T-helper 17 cell (primary cell): ENCODE measurements at places on chromosomes 13 and 19.

GRCh38 chr13:109273326-109273751 is 513.0 kb downstream of the IRS2 start:
- no peak for DNase-seq

- DNase-seq, result no peak
These were observed 311.9 kb upstream of the ARGLU1 start for GRCh38 chr13:106879806-106880205.

GRCh38 chr13:110491869-110492678 is 69.4 kb downstream of the RAB20 start:
- no peak for DNase-seq

DNA sequence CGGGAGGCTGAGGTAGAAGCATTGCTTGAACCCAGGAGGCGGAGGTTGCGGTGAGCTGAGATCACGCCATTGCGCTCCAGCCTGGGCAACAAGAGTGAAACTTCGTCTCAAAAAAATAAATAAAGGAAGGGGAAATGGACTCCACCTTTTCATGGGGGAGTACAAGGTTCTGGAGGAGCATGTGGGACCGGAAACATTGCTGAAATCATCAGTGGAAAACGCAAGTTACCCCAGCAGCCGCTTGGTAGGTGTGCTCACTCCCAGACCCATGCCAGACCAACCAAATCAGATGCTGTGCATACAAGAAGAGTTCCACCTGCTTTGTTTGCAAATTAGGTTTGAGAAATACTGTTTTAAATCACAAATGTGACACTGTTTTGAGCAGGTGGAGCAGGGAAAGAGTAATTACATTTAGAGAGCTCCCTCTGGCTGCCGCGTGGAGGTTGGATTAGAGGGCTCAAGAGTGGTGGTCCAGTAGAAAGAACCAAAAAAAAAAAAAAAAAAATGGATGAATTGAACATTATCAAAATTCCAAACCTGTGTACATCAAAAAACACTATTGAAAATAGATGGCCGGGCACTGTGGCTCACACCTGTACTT is 4.9 kb downstream of the ERICH4 start:
- DNase-seq, result no peak

- no peak for DNase-seq
These were observed 591 bp downstream of the DOHH start for GRCh38 chr19:3499738-3500428.

- DNase-seq, result no peak
These were observed 21.2 kb downstream of the MAST1 start for GRCh38 chr19:12859546-12859945.

GRCh38 chr19:43675269-43675879 is 5.4 kb upstream of the PLAUR start:
- DNase-seq, result no peak

GRCh38 chr19:36252047-36252446 is 37.1 kb downstream of the ZNF146 start:
- DNase-seq, result no peak

- DNase-seq, result no peak
These were observed 32.9 kb upstream of the POU2F2 start for GRCh38 chr19:42165146-42165545.

DNA sequence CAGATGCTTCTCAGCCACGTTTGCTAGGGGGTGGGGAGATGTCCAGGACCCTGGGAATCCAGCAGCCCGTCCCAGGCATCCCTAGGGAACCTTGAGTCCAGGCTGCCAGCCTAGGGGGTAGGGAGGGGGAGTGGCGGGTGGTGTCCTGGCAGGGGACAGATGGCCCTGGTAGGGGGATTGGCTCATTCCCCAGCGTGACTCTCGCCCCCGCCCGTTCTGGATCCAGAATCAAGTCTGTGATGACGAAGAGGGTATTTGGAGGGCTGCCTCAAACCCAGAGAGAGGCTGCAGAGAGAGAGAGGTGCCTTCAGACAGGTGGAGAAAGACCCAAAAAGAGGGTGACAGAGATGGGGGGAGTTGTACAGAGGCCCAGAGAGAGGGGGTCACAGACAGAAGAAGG is 4.1 kb downstream of the SLC17A7 start:
- no peak for DNase-seq

- no peak for DNase-seq
These were observed 734 bp upstream of the TRMT1 start for GRCh38 chr19:13117176-13117771.

GRCh38 chr13:99980824-99981734 is 505 bp upstream of the ZIC2 start:
- DNase-seq, result no peak

DNA sequence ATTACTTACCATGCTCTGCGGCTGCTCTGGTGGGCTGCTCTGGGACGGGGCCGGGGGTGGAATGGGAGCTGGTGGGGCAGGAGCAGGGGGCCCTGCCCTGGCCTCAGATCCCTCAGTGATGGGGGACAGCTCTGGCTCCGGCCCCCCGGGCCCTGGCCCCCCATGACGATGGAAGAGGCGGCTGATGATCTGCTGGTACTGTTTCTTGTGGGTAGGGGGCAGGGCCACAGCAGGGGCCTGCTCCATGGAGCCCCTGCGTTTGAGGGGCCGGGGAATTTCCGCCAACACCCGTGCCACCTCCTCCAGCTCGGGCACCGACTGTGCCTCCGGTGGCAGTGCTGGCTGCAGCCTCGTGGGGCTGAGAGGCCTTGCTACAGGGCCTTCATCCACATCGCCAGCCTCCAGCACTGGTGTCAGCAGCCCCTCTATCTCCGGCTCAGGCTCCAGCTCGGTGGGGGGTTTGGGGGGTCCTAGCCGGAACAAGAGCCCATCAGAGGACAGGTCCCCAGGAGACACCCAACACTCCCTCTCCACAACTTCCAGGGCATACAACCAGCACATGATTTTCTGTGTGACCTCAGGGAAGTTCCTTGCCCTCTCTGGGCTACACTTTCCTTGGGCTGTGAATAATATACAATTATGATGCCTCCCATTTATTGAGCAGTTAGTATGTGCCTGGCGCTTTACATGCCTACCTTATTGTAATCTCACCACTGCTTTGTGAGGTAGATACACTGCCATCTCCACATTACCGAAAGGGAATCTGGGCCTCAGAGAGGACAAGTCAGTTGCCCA is 12.8 kb downstream of the PPP1R13L start:
- no peak for DNase-seq

- DNase-seq, result no peak
These were observed 7.1 kb upstream of the CLPP start for GRCh38 chr19:6354098-6354674.

DNA sequence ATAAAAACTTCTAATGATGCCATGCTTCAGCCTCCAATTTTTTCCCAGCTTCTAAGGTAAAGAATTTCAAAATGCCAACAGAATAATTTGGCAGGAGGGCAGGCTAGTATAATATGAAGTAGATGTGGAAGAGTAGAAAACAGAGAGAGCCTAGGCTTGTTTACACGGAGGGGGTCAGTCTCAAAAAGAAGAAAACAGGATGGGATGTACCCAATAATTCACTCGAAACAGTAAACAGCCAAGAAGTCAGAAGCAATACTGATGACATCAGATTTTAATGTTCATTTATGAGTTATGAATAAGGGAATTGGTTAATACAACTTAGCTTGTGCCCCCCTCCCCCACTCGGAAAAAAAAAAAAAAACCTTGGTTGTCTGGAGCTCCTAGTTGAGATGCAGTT is 422.5 kb downstream of the FOXO1 start:
- DNase-seq, result no peak

DNA sequence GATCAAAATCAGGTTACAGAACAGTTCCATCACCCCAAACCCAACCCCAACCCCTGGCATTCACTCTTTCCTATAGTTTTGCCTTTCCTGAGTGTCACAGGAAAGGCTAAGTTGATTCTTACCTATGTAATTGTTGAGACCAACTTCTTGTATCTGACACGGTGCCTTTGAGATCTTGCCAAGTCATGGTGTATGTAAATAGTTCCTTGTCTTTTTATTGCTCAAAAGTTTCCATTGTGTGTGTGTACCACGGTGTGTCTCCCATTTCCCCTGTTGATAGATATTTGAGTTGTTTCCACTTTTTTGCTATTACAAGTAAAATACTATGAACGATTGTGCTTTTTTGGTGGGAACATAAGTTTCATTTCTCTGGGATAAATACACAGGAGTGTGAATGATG is 3.3 kb upstream of the IGFL2 start:
- DNase-seq, result no peak

DNA sequence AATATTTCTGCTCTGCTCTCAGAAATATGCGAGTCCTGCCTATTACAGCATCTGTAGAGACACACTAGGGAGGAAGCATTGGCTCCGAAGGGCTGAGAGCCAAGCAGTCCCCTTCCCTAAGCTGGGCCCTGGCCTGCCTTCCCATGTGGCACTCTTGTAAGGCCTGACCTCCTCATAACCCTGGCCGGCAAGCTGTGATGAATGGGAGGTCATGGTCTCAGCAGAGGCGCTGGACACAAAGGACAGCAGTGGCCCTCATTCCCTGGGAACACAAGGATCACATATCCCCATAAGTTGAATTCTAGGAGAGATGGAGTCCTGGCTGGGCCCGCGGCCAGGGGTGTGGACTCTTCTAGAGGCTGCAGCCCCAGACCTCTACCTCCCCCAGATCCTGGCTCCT is 483.3 kb downstream of the ZNF536 start:
- DNase-seq, result no peak

DNA sequence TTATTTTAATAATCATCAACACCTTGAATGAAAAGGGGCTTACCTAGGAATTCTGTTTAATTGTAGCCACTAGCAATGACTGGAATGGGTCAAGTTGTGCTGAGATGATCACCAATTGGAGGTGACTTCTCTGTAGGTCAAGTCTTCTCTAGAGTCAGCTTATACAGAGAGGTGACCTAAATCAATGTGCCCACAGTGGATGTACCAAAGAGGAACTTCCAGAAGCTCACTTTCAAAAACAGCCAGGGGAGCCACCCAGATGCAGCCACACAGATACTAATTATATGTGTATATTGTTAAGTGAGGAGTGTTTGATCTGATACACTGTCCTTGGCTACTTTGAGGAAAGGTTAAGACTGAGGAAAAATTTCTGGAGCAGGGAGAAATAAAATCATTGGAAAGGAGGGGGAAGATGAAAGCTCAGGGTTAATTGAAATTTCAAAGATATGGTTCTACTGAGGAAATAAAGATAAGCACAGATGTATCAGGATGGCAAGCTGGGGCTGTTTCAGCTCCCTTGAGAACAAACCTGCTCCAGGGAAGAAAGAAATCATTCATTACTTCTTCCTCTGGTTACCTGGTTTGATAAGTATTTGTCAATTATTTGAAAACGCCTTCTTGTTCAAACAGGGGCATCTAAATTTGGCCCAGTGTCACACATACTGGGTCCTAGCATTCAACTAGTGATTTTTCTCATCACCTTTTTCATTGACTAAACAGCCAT is 5.1 kb downstream of the GPR183 start:
- no peak for DNase-seq

- DNase-seq, result no peak
These were observed 5.2 kb downstream of the MIDN start for GRCh38 chr19:1253514-1254080.

DNA sequence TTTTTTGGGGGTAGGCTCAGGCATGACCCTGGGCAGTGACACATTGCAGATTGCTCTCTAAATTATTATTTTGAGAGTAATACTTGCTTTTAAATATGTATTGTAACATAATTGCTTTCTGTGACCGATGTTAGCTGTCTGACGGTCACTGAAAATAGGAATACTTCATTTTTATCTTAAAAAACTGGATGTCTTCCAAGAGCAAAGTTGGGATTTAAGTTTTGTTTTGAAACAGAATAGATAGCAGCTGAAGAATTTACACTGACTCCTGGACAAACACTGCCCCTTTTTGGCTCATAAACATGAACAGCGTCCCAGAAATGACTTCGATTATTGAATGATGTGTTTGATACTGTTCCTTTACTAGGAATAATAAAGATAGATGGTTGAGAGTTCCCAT is 535.9 kb downstream of the GPC5 start:
- no peak for DNase-seq

GRCh38 chr13:19581675-19582074 is 20.3 kb upstream of the TPTE2 start:
- DNase-seq, result no peak

DNA sequence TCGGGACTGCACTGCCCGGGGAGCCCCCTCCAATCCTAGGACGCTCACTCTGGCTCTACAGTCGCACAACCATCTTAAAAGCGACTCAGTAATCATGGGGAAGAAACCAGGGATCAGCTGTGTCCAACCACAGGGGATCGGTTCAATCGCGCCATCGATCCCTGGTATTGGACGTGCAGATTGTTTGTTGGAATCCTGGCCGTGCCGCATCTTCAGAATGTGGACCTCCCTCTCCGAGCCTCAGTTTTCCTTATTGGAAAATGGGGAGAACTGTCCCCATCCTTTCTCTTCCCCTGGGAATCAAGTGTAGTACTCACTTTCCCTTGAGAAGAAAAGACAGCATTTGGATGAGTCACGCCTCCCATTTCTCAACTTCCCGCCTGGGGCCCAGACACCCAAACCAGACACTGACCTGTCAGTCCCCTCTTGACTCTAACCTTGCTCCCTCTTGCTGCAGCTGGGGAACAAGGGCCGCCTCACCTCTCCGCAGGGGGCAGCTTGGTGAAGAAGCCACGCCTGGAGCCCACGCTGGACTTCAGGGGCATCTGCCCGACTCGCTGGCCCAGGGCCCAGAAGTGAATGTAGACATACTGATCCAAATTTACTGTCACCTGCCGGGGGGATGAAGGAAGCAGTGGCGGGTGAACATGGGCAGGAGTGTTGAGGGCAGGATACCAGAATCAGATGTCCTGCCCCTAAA is 17.6 kb downstream of the EMP3 start:
- DNase-seq, result no peak

DNA sequence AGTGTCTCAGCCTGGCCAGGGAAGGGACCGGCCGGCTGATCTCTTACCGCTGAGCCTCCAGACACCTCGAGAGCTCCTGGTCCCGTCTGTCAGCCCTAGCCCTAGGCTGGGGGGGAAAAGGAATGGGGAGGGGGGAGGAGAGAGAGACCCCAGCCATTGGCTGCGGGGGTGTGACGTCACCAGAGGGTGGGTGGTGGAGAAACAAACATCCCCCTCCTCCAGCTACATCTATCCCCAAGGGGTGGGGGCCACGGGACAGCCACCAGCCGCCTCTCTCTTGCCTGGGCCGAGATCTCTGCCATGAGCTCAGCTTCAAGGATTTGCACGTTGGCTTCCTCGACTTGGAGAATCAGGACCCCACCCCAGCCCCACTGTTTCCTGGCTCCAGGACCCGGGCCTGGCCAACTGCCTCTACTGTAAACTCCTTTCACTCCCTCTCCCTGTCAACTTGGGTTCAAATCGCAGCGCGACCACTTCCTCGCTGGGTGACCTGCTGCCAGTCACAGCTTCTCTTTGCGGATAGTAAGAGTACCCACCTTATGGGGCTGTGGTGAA is at the start of gene PRX:
Gene PRX, minus strand, starts transcription at position 88 of the 555 bp plus-strand sequence. CDS start 5,446 bp downstream, outside the sequence.
- no peak for DNase-seq

DNA sequence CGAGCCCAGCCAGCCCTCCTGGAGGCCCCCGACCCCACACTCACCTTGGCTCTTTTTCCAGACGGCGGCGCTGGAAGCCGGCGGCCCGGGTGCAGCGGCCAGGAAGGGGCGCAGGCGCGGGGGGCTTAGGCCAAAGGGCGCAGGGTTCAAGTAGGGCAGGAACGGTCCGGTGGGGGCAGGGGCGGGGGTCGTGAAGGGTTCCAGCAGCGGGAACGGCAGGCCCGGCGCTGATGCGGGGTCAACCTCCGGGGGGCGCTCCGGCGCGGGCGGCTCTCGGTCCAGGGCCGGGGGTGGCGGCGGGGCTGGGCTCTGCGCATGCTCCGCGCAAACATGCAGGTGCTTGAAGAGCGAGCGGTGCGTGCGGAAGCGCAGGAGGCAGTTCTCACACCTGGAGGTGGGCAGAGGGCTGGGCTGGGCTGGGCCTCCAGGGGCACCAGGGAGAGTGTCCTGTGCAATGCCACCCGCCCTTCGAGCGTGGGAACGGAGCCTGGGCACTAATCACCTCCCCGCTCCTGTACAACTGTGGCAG is 2.3 kb downstream of the ZNF414 start:
- DNase-seq, result no peak

- DNase-seq, result no peak
These were observed 188.2 kb upstream of the TSC22D1 start for GRCh38 chr13:44764302-44764692.
